ENCODE measurements at places on chromosomes 6 and 20.
A peak's percentile ranks its signal among the peaks of the same experiment; 100 is the strongest.

- DNase-seq, result no peak
These were observed 87.2 kb downstream of the ADAT2 start for GRCh38 chr6:143363299-143363698.

- DNase-seq, result peak; percentile 13
These were observed 7.4 kb upstream of the C20orf144 start for GRCh38 chr20:33654680-33655161.

DNA sequence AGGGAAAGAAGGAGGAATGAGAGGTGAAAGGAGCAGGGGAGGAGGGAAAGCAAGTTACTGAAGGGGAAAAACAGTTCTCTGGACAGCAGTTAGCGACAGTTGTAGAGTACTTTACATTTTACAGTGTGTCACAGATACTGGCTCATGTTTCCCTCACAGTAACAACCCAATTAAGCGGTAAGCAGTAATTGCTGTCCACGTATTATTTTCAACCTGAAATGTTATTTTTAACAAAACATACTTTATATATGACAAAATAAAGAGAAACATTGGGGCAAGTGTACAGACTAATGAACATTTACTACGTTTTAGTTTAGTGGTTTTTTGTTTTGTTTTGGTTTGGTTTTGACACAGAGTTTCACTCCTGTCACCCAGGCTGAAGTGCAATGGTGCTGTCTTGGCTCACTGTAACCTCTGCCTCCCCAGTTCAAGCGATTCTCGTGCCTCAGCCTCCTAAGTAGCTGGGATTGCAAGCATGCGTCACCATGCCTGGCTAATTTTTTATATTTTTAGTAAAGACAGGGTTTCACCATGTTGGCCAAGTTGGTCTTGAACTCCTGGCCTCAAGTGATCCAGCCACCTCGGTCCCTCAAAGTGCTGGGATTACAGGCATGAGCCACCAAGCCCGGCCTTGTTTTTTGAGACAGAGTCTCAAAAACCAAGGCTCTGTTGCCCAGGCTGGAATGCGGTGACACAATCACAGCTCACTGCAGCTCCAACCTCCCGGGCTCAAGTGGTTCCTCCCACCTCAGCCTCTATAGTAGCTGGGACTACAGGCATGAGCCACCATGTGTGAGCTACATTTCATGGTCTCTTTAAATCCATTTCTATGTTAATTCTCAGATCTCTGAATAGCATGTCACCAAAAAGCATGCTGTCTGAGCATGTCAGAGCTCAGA lies 22.6 kb upstream of the BTN3A2 start:
- no peak for DNase-seq

DNA sequence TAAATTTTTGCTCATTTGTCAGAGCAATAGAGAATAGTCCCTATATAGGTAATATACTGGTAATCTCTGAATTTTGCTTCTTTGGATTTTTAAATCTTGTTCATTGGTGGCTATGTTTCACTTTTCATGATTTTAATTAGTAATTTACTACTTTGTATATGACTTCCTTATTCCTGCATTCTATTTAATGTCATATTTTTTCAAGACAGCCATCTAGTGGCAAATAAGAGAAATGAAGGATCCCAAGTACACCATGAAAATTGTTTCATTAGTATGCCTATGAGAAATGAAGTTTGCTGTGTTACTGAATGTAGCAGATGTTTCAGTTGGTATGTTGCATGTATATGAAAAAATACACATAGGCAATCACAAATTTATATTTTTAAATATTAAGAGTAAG lies 82.4 kb downstream of the ZNF292 start:
- DNase-seq, result peak; percentile 12

DNA sequence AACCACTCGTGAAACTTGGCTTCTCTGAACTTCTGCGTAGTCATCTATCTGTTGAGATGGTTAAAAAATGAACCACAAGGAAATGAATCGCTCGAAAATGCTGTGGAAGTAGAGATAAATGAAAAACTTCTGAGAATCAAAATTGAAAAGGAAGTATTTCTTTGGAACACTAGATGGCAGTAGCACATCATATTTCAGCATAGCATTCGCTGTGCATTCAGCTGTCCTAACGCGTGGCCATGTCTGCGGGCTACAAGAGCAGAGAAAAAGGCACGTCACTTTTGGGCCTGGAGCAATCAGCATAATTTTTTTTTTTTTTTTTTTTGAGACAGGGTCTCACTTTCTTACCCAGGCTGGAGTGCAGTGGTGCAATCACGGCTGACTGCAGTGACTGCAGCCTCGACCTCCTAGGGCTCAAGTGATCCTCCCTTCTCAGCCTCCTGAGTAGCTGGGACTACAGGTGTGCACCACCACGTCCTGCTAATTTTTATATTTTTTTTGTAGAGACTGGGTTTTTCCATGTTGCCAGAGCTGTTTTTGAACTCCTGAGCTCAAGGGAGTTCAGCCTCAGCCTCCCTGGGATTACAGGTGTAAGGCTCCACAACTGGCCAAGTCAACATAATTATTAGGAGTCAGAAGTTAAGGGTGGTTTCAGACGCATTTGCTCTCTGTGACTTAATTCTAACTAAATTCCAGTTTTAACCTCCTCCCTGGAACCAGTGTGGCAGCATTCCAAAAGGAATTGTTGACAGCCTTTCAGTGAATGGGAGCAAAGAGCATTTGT lies 8.8 kb upstream of the PERP start:
- peak; percentile 31 for DNase-seq

DNA sequence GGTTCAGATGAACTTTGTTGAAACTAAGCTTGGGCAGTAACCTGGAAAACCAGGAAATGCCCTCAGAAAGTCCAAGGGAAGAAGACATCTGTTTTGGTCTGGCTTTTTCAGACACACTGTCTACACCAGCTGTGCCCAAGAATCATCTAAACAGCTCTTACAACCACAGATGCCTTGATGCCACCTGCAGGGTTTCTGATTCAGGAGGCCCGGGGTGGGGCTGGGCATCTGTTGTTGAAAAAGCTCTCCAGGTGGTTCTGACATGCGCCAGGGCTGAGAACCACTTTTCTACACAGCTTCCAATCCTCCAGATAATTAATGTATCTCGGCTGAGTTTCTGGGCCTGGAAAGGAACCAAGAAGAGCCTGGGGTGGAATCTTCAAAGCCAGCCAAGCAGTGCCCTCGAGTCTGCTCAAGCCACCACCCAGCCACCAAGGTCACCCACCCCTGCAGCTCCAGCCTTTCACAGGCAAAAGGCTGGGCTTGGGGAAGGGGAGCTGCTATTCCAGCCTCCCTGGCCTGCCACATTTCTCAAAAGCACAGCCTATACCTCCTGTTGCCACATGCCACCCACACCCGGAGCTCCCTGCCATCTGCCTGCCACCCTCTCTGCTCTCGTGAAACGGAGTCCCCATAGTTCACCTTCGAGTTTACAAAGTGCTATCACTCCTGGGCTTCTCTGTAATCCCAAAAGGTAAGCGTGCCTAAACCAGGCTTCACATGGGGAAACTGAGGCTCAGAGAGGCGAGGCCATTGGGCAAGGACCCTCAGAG lies 9.4 kb downstream of the MDGA1 start:
- no peak for DNase-seq

GRCh38 chr6:123967905-123968304 lies 164.2 kb downstream of the NKAIN2 start:
- peak; percentile 99 for DNase-seq

GRCh38 chr20:35561268-35561667 lies 19.4 kb downstream of the ERGIC3 start:
- DNase-seq, result peak; percentile 27

DNA sequence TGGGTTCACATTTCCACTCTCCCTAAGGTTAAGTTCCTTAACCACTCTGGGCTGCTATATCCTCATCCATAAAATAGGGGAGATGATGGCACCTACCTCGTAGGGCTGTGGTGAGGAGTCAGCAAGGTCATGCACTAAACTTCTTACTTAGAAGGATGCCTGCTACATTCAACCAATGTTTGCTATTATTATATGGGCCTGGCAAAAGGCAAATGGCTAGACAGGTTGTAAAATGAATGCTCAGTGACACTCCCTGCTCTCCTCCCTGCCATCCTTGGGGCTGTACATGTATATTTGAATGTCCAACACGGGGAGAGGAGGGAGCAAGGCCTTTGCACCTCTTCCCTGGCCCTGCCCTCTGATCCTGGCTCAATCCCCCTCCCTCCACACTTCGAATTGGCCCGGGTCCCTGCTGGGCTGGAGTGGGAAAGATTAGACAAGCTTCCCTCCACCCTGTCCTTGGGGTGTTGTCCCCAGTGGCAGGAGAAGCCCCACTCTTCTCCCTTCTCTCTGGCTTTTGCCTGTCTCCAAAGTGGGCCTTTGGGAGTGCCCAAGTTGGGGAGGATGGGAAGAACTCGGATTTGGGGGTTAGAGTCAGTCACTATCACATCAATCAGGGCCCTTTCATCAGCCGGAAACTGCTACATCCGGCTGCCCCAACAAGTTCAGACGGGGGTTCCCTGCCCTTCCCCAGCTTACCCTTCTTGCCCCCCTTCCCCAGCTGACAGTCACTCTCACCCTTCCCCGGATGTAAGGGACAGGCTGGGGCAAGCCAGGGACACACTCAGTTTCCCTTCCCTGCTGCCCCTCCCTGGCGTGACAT lies 36.3 kb upstream of the VEGFA start:
- DNase-seq, result no peak

GRCh38 chr6:17156112-17156921 lies 54.5 kb downstream of the STMND1 start:
- DNase-seq, result peak; percentile 51

- DNase-seq, result no peak
These were observed 45.4 kb downstream of the ROS1 start for GRCh38 chr6:117380298-117380697.

DNA sequence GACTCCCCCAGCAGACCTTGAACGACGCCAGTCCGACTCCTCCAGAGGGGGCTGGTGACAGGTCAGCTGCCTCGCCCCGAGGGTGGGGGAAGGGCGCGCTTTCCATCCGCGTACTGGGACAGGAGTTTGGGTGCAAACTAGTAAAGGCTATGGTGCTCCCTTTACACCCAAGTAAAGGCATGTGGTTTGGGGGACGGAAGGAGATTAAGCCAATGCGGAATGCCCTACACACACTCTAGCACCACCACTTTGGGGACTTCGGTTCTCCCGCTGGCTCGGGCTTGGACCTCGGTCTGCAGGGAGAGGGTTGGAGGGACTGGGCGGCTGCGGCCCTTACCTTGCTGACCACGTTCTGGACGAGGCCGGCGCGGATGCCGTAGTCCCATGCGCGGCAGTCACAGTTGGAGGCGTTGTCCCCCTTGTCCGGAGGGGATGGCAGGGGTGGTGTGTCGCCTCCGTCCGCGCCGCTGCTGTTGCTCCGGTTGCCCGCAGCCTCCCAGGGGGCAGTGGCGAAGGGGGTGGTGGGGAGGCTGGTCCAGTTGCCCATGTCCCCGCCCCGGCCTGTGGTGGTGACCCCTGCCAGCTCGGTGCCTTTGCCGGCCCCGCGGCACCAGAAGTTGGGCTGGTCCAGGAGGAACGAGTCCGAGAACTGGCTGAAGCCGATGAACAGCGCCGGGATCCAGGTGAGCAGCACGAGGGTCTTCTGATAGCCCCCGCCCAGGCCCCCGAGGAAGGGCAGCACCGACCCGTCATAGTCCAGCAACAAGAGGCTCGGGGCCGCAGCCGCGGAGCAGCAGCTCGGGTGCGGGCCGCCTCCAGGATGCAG lies 1.1 kb downstream of the SLC22A23 start:
- DNase-seq, result no peak

- DNase-seq, result no peak
These were observed 6.1 kb downstream of the MDFI start for GRCh38 chr6:41644297-41644879.

GRCh38 chr6:26295691-26296555 lies 69.1 kb upstream of the BTN3A2 start:
- DNase-seq, result peak; percentile 18

DNA sequence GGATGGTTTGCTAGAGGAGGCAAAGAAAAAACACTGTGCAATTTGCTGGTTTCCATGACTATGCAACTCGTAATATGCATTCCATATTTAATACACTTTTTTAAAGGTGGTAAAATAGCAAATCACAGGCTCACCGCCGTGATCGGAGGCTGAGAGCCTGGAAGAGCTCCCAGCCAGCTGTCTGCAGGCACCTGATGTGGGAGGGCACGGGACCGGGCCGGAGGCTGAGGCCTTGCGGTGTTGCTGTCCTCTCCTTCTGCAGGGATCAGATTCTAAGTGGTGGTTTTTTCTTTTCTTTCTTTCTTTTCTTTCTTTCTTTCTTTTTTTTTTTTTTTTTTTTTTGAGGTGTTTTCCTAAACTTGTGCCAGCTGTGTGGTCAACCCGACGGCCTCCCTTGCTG lies 282.3 kb downstream of the CDH4 start:
- no peak for DNase-seq

DNA sequence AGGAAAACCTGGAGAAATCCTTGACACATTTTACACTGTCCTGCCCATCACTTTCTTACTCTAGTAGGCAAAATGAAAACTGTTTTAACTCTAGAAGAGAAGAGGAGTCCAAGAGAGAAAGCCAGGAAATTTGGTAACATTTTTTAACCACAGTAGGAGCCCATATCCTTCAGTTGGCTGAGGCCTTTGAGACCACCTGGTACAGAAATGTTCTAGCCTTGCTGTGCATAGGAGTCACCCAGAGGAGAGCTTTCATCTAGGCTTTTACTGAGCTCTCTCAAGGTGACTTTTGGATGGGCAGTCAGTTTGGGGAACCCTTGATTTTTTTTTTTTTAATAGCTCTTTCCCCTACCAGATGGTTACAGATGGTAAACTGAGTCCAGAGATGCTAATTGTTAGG lies 25.0 kb downstream of the LRRN4 start:
- no peak for DNase-seq

DNA sequence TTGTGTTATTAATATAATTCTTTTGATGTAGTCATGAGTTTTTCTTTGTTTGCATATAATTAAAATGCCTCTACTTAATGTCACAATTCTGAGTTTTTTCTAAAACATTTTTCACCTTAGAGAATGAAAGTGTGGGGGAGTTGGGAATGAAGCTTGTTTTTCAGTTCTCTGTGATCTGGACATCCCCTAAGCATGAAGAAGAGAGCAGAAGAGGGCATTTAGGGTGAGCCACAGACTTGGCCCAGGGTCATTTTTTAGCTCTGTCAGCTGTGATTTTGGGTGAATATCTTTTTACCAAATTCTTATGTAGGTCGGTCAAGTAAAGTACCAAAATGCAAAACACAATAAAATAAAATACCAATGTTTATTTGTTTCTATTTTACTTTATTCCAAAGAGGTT lies 3.9 kb downstream of the OTOR start:
- DNase-seq, result no peak

DNA sequence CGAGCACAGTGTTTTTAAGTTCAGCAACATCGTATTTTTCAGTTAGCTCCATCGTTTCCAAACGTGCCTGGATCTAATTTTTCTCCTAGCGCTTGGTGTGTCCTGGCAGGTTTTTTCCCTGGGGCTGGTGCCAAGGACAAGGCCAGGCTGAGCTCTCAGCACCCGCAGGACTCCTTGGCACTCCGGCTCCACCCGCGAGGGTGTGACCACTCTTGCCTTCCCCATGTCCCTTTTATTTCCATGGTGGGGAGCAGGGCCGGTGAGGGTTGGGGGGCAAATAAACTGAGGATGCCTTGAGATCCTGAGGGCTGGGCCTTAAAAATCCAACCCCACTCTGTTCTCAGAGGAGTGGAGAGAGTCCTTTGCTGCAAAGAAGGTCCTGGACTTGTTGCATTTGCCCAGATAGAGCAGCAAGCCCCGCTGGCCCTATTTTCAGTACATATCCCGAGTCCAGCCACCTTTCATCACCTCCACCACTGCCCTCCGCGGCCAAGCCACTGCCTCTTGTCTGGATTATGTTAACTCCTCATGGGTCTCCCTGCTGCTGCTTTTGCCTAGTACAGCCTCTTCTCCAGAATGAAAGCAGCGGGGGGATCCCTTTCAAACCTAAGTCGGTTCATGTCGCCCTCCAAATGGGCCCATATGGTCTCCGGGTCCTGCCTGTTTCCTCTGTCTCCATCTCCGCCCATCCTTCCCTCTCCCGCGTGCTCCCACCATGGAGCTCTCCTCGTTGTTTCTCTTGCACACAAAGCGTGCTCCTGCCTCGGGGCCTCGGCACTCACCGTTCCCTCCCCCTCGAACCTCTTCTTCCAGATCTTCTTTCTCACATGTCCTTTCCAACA lies 4.5 kb upstream of the RAB44 start:
- DNase-seq, result no peak

Measured in NCI-H2029 treated with DMSO at 0.1 percent for 48 hours (cell line).